GM23338 (cell line): ENCODE measurements at places on chromosomes 7 and 10.

DNA sequence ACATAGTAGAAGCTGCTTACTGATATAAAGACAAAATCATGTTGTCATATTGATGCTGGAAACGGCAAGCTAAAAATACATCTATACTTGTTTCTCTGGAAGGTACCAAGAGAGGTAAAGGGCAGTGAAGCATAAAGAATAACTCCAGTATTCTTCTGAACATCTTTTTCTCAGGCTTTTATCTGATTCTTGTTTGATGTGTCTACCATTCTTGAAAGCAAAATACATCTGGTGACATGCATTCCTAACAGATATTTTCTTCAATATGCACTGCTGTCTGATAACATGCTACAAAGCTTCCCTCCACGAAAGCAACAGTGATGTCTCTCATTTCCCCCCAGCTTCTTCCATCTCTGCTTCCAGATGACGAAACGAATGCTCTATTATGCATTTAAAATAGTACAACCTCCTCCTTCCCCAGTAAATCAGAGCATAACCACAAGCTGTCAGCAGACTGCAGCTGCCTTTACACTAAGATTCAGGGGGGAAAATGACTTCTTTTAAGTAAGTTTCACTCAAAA, 100.8 kb downstream of the ARHGAP21 start:
- DNase-seq: no peak

GRCh38 chr10:101961591-101962498, 94.1 kb downstream of the ARMH3 start:
- no peak for DNase-seq

GRCh38 chr7:47327698-47328391, 254.1 kb downstream of the TNS3 start:
- peak; percentile 92 for DNase-seq

DNA sequence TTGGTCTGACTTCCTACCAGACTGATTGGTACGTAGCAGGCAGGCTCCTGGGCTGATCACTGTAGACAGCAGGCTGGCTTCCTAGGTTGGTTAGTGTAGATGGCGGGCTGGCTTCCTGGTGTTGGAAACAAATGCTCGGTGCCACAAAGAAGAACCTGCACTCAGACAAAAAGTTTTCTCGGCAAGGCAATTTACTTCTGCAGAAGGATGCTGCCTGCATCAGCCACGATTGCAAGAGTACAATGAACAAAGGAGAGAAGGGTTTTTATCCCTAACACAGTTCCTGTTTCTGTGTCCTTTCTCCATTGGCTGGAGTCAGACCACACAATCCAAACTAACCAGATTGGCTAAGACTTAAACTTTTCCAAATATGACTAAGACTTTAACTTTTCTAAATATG, 123.6 kb upstream of the PPP2R2D start:
- peak; percentile 49 for DNase-seq

DNA sequence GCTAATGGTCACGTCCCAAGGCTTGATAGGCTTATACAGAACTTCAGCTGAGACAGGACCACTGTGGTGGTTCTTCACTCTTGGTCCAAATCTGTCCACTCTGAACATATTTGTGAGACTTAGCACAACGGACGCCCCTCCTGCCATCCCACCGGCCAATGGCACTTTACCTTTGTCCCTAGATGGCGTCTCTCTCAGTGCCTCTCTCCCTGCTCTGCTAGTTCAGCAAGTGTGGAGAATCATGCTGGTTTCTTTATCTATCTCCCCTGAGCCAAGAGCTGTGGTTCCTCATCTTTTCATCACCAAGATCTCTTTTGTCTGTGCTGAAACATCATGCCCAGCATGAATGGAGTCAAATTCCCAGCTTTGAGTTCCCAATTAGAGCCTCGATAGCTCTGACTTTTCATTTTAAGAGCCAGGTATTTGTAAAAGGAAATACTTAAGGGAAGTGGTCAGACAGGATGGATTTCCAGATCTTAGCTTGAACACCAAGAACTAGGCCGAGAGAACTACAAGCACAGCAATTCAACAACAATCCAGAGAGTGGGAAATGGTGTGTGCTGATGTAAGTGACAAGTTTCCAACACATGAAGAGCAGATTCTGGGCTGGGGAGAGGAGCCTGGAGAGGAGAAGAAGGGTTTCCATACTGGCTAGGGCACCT, 69.5 kb downstream of the ZNF800 start:
- DNase-seq: peak; percentile 5
